Activated CD4-positive, alpha-beta T cell treated with anti-CD3 and anti-CD28 coated beads for 4 hours (primary cell): ENCODE measurements at places on chromosomes 16 and 17.

- no peak for DNase-seq
Observed at GRCh38 chr17:50035945-50036344, 20.0 kb upstream of the ITGA3 start.

- no peak for DNase-seq
Observed at GRCh38 chr17:38357486-38358123, 6.0 kb downstream of the SOCS7 start.

DNA sequence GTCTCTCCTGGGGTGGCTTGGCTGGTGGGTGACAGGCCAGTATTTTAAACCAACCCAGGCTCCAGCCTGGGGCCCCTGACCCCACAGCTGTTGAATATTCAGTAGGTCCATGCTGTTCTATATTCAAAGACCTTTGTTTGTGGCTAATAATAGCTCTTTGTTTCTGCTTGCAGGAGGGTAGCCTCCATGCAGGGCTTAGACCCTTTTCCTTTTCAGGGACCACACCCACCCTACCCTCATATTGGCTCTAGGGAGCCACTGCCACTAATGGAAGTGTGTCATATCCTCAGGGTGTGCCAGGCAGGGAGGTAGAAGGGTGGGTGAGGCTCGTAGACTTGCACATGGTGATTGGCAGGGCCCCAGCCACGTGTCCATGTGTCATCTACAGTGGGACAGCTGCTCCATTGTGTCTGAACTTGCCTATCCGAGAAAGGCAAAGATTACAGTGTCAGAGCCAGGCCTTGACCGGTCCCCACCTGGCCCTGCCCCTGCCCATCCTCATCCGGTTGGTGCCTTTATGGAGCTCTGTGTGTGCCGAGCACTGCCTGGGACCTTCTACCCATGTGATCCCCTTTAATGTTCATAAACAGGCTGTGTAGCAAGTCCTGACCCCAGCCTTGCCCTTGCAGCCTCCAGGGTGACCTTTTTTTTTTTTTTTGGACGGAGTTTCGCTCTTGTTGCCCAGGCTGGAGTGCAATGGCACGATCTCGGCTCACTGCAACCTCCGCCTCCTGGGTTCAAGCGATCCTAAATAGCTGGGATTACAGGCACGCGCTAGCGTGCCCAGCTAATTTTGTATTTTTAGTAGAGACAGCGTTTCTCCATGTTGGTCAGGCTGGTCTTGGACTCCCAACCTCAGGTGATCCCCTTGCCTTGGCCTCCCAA lies 22.1 kb downstream of the TMC7 start:
- no peak for DNase-seq

DNA sequence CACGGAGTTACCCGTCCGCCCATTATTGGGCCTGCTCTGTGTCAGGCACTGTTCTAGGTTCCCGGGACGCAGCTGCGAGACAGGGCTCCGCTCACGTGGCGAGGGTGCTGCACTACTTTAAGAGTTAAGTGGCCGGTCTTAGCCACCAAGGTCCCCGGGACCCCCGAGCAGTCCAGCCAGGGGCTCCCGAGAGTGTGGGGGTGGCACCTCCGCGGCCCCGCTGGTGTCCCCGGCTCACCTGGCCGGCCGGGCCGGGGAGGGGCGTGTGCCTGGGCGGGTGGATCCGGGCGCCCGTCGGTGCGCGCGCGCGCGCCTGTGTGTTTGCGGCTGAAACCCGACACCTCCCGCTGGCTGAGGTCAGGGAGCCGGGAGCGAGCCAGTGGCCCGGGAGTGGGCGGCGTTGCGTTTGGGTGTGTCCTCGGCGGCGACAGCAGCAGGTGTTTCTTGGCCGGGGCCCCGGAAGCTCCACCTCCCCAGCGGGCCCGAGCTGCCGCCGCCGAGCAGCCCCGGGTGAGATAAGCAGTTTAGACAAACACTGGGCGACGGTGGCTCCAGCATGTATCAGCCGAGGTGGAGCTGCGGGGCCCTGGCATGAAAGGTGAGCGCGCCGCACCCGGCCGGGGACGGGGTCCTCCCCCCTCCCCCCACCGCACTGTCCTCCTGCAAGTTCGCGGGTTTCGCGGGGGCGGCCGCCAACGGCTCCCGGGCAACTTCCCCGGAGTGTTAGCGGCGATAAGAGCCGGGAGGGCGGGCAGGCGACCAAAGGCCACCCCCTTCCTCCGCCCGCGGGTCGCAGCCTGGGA lies at the start of gene GSE1:
Gene GSE1 (plus strand): TSS at position 522 of the 803 bp plus-strand sequence. CDS start 70 bp downstream, at position 592.
- DNase-seq, result peak; percentile 55

DNA sequence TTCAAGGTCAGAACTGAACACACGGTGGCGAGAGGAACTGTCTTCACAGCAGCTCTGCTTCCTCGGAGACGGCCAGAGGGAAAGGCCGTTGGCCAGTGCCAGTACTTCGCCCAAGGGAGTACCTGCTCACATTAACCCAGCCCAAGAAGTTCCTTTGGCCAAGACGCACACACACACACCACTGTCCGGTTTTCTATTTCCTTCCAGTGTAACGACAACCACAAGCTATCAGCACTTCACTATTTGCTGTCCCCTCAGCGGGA lies 744 bp upstream of the GGNBP2 start:
- no peak for DNase-seq

DNA sequence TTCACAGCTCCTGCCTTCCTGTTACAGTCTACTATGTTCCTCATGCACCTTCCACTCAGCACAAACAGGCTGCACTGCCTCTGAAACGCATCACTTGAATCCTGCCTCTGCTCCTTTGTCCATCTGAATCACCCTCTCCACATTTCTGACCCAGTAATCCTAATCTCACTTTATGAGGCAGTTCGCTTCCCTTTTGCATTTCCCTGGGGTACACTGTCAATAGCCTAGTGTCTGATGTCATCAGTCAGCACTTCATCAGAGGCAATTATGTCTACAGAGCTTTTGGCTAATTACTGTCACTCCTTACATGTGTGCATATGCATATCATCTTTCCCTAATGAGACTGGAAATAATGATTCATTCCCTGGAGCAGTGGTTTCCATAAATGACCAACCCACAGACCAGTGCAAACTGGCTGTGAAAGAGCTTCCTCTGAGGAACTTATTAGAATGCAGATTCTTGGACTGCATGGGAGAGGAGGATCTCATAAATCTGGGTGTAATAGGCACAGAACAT lies 23.6 kb downstream of the CA4 start:
- no peak for DNase-seq

DNA sequence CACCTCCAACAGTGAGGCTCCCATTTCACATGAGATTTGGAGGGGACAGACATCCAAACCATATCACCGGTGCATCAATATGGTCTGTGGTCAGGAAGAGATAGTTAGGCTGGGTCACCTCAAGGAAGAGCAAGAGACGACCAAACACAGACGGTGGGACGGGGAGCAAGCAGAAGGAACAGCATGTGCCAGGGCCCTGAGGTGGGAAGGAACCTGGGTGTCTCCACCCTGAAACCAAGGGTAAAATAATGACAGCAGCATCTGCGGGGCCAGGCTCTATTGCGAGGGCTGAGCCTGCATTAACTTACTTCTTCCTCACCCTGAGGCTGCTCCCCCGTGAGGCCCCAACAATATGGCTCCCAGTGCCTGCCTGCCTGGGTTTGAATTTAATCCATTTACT lies 8.9 kb upstream of the PRSS21 start:
- DNase-seq, result no peak

- peak; percentile 70 for DNase-seq
Observed at GRCh38 chr17:48593840-48594537, 410 bp upstream of the HOXB5 start.

GRCh38 chr16:85798901-85799496 lies 345 bp downstream of the EMC8 start:
- no peak for DNase-seq

GRCh38 chr16:69937465-69937951 lies 13.6 kb upstream of the CLEC18A start:
- DNase-seq, result no peak

GRCh38 chr17:58703137-58703915 lies 10.9 kb downstream of the RAD51C start:
- DNase-seq, result no peak

- DNase-seq, result no peak
Observed at GRCh38 chr17:7462474-7463371, 16.7 kb downstream of the ZBTB4 start.

GRCh38 chr17:61053469-61053868 lies 346.2 kb upstream of the TBX2 start:
- DNase-seq, result no peak

DNA sequence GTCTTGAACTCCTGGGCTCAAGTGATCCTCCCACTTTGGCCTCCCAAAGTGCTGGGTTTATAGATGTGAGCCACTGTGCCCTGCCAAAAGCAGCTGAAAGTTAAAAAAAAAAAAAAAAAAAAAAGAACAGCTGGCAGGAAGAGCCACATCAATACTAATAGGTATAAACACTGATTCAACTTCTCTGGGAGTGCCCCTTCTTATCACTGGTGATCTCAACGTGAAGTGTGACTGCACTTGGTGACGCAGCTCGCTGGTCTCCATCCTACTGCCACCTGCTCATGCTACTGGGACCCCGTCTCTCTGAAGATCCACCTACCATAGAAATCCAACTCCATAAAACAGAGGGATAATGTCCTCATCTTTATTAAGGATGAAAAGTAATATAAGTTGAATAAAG lies 40.8 kb downstream of the RNF157 start:
- peak; percentile 70 for DNase-seq

DNA sequence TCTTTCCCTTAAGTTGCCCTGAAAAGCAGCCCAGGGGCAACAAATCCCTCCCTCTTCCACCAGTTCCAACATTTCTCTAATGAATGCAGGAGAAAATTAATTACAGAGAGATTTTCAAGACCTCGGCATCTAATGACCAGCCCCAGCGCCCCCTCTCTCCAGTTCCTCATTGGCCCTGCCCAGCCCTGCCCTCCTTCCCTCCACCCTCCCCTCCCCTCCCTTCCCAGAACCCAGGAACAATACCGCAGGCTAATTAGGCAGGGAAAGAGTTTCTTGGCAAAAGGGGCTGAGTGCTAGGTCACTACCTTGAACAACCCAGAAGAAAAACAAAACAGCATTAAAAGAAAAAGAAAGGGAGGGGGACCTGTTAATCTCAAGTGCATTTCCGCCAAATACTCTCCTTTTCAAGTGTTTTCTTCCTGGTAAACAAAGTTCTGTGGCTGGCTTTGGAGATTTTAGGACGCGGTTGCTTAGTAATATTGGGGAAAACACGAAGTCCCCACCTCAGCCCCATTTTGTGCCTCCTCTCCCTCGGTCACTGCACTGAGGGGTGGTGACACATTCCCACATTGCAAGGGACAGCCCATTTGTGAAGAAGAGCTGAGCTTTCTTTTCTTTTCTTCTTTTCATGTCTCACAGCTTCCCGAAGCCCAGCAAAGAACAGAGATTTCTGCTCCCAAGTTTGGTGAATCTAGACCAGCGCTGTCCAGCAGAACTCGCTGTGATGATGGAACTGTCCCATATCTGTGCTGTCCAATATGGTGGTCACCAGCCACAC lies 215.4 kb downstream of the SOX9 start:
- no peak for DNase-seq

GRCh38 chr16:2969545-2970521 lies 685 bp downstream of the PAQR4 start:
- DNase-seq, result peak; percentile 73

- no peak for DNase-seq
Observed at GRCh38 chr17:9218911-9219310, 197.6 kb downstream of the NTN1 start.

GRCh38 chr16:1097156-1097555 lies 1.1 kb upstream of the C1QTNF8 start:
- no peak for DNase-seq

DNA sequence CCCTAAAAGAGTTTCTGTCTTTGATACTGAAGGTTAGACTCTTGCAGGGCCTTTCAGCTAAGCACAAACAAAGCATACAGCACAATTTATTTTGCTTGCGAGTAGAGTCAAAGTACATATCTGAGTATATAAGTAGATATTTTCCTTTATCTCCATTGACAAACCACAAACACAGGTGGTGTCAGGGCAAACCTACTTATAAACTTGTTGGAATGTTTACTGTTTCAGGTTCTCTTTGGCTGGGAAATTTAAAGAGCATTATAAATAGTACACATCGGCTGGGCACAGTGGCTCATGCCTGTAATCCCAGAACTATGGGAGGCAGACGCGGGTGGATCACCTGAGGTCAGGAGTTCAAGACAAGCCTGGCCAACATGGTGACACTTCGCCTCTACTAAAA lies 442.6 kb upstream of the PSMD7 start:
- DNase-seq, result no peak

GRCh38 chr16:5158494-5158893 lies 60.9 kb upstream of the EEF2KMT start:
- no peak for DNase-seq

DNA sequence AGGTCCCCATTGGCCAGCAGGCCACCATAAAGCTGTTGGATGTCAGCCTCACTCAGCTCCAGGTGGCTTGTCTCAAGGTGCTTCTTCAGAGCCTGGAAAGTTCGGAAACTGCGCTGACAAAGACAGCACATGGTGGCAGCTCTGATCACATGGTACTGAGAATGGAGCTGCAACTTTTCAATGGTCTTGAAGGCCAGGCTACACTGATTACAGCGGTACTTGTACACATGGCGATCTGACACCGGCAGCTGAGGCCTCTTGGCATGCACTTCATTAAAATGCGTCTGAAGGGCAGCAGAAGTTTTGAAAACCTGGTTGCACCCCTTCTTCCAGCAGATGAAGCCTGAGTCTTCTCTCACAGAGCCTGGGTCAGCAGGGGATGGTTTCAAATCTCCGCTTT lies 249.7 kb downstream of the ZFHX3 start:
- DNase-seq, result no peak

DNA sequence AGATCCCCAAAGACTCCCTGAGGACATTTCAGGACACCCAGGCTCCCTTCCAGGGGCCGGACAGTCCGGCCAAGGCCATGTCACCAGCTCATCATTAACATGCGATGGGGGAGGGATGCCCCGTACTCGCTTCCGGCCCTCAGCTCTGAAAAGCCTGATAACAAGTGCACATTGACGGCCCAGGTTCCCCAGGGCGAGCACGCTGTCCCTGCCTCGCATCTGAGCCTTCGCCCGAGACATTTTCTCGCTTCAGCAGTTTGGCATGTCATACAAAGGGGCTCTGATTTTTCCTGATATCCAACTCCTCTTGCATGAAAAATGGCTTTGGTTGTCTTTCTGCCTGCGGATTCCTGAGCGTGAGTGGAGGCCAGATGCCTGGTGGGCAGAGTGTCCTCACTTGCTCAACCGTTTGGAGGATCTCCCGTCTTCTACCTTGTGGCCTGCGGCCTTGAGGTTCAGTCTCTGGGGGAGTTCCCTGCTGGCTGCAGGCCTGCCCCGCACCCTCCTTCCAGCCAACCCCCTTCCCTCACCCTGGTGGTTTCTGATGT lies 14.1 kb downstream of the CACNG4 start:
- DNase-seq, result no peak
